Renal pelvis (tissue), 12 donors: ENCODE measurements at places on chromosomes 11 and 22. TPM values are rescaled to one million over a fixed set of nuclear protein-coding genes. Genes with fewer than 3 reads are reported as not detected.

CYTH4 gene
- 4.7 TPM for polyA plus RNA-seq

EWSR1 gene
- 383 TPM for polyA plus RNA-seq

FREY1 gene
- 0.77 TPM for polyA plus RNA-seq

GSTT2B gene
- 14.8 TPM for polyA plus RNA-seq

VSIG10L2 gene
- polyA plus RNA-seq, result not detected

MMP10 gene
- polyA plus RNA-seq, result not detected

THY1 gene
- polyA plus RNA-seq, result 78.1 TPM

FAM227A gene
- 10.7 TPM for polyA plus RNA-seq

IL10RA gene
- polyA plus RNA-seq, result 3.8 TPM

PNPLA5 gene
- 0.24 TPM for polyA plus RNA-seq

PLEKHB1 gene
- 16.7 TPM for polyA plus RNA-seq

ACR gene
- 0.43 TPM for polyA plus RNA-seq

SNX15 gene
- 32.0 TPM for polyA plus RNA-seq

CRYAB gene
- 50.1 TPM for polyA plus RNA-seq
